HCT116 (cell line): ENCODE measurements at places on chromosomes 3 and 15. TPM values are rescaled to one million over a fixed set of nuclear protein-coding genes. Genes with fewer than 3 reads are reported as not detected.

- DNase-seq = no peak
These were observed 279.8 kb downstream of the UACA start for GRCh38 chr15:70483513-70483912.

The GSK3B gene
- 50.0 TPM for total RNA-seq

DNA sequence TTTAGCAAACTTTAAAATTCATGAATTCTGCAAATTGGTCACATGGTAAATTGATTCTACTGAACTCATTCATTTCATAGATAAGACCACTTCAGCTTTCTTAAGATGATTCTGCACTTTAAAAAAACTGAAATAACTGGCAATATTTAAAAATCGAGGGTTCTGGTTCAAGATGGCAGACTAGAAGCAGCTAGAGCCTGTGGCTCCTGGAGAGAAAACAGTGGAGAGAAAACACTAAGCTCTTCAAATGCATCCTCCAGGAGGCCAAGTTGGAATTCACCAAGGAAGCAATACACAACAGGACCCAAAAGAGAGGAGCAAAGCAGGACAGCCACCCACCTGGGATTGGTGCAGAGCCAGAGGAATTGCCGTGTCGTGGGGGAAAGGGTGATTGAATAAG lies 132.1 kb downstream of the SPATA16 start:
- no peak for DNase-seq

GRCh38 chr3:39136533-39137434 lies 16.6 kb downstream of the CSRNP1 start:
- DNase-seq = no peak

GRCh38 chr15:76286271-76286879 lies 24.9 kb downstream of the ETFA start:
- DNase-seq = no peak

GRCh38 chr15:20671675-20672074 lies 130.1 kb upstream of the GOLGA6L6 start:
- DNase-seq = no peak

GRCh38 chr3:187943677-187944389 lies 198.6 kb upstream of the BCL6 start:
- no peak for DNase-seq

GRCh38 chr15:52057996-52058395 lies 39.0 kb downstream of the MAPK6 start:
- no peak for DNase-seq
